ENCODE measurements at places on chromosomes 1 and 21.

DNA sequence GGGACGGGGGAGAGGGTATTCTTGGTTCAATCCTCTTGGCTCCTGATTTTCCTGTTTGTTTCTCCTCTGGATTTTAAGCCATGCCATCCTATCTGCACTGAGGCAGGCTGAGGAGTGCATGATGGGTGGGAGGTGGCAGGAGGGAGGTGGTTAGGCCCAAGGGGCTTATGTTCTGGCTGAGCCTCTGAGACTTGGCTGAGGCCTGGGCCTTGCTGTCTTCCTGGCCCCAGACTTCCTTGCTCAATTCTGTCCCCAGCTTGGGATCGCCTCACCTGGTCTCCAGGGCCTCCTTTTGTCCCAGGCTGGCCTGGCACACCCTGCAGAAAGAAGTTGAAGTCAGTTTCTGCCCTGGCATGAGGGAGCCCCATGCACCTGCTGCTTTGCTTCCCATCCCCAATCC is 11.2 kb downstream of the COL9A2 start:
- DNase-seq = no peak

DNA sequence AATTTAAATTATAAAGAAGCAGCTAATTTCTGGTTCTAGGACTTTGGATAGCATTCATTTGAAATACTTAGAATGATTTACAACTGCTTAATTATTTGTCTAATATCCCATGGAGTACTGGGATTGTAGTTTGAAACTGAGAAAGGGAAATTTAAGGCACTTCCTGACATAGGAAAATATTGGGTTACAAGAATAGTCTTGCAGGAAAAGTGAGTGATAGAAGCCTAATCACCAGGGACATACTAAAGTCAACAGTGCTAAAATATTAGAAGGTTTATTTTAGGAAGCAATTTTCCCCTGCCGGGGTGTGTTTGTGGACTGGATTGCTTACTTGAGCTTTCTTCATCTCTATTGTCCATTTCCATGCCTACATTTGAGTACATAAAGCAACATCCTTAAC is 661.6 kb downstream of the ADGRL2 start:
- DNase-seq = no peak

DNA sequence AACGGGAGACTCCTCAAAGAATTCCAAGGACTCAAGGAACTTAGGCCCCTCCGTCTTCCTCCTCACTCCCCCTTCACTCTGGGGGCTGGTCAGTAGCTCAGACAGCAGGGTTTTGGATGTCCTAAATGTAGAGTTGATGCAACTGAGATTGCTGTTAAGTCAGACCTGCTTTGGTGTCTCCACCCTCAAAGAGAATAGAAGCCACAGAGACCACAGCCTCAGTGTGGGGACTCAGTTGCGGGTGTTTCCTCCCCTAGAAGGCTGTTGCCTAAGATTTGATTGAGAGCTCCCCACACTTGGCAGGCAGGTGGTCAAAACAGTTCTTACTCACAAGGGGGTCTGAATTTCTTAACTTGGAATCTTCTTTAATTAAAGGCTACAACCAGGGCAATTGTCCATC is 7.6 kb downstream of the MAN1C1 start:
- peak; percentile 5 for DNase-seq

GRCh38 chr1:30134466-30135217 is 588.7 kb downstream of the MATN1 start:
- peak; percentile 36 for DNase-seq

DNA sequence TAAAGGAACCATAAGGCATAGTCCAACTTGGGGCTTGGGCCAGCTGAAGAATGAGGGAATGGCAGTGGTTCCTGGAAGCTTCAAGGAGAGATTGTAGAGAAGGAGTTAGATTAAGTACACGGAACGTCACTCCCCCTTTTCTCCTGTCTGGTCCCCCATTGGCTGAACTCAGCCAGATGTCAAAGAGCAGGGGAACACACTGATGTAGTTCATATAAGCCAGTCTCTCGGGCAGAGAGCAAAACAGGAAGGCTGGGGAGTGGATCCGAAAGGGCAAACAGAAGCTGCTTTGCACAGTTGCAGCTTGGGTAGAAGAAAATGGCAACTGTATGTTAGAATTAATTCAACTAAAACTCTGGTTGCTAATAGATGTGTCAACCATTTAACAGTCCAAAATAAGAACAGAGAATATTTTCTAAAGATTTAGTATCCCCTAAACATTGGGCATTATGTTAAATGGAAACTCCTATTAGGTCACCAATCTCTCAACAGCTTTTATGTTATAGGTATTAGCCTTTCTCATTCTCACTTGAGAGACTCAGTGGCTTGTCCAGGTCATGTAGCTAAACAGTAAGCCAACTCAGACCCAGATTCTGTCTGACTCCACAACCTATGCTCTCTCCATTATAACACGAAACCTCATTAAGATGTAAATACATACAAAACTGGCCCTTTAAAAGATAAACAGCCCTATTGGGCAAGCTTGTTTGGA is 600.7 kb upstream of the USP24 start:
- DNase-seq = no peak

GRCh38 chr1:81513796-81514354 is 286.9 kb upstream of the ADGRL2 start:
- DNase-seq = no peak

DNA sequence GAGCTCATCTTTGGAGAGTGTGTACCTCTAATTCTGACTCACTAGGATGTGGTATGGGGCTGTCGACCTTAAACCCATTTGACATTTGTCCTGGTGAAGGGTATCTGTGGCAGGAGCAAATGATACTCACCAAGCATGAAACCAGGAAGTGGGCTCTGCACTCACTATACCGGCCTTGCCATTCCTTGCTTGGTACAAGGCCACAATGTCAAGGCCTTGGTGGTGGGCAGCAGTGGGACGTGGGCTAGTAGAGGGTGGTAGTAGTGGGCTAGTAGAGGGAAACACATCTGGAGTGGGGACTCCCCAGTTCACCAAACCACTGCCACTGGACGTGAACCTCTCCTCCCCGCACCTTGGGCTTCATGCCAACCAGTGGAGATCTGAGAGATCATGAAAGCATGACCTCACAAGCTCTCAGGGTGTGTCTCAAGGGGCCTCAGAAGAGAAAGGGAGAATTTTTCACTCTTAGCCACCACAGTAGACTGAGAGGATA is 11.5 kb downstream of the TNFSF4 start:
- DNase-seq = no peak

- no peak for DNase-seq
Observed at GRCh38 chr1:94624203-94624602, 82.6 kb upstream of the F3 start.

DNA sequence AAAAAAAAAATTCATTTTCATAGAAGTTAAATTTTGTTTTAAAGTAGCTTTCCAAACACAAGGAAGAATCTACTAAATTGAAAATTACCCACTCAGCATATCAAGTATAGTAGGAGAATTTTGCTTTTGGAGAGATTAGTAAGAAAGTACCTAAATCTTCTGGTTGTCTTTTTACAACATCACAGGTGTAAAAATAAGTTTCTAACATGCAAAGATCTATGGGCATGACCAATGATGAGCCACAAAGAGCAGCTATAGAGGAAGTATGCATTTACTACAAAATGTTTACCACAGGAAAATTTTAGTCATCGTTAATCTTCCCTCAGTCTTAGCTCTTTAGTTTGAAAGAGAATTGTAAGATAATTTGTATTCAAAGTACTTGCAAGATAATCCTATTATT is 28.1 kb downstream of the ANGPTL3 start:
- no peak for DNase-seq

GRCh38 chr1:28062806-28063205 is 25.6 kb downstream of the EYA3 start:
- DNase-seq = no peak

- no peak for DNase-seq
Observed at GRCh38 chr1:3211582-3212375, 142.8 kb downstream of the PRDM16 start.

GRCh38 chr1:8161546-8162105 is 135.5 kb upstream of the ERRFI1 start:
- no peak for DNase-seq

DNA sequence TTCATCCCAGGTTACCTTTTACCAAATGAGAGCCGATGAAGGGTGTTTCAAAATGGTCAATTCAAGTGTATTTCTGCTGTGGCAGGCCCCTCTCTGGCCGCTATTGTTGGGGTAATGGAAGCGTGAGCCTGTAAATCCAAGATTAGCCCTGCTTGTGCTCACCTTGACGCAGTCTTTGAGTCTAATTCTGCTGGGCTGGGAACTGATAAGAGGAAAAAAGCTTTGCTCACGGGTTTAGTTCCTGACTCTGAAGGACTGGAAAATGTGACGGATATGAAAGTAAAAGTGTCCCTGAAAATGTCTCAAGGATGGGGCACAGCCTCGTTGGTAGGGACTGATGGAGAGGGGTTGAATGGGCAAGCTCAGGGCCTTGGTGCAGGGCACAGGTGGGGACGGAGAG is 125.9 kb upstream of the GALNT2 start:
- DNase-seq = no peak

DNA sequence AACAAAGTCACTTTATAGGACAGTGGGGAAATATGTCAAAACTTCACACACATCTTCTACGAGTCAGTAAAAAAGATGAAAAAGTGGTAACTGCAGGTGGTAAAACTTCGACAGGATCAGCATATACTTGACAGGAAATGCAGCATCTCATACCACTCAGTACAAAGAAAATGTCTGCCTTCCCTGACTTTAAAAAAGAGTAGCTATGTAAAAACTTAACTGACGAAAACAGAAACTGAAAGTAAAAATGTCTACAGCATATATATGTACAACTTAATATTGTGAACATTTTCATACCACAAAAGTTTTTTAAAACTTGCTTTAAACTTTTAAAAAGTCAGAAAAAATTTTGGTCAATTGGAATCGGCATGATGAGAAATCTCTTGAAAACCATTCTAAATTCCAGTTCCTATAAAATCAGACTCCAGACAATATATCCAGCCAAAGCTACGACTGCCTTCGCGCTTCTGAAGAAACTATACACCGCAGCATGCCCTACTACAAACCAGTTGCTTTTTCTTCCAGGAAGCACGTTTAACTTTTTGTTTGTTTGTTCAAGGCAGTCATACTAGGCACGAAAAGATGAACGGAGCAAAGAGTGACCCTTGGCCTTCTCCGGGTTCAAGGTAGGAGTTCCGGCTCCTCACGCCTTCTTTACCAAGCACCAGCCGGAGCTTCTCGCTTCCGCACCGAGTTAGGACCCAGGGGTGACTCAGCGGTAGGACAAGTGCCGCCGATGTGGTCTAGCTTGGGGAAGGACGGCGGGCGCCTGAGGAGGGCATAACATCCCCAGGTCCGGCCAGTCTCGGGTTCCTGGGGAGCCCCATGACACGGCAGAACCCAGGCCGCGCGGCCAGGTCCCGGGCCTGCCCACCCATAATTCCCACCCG is 612 bp downstream of the PSMA5 start:
- DNase-seq = no peak

GRCh38 chr21:16194788-16195537 is 465.2 kb downstream of the USP25 start:
- no peak for DNase-seq

GRCh38 chr1:182996816-182997215 is 26.4 kb upstream of the LAMC1 start:
- DNase-seq = no peak

Data from H7 (cell line).